ENCODE measurements at places on chromosomes 12 and 14.

- no peak for DNase-seq
These were observed 55.3 kb downstream of the FIGNL2 start for GRCh38 chr12:51793201-51793600.

DNA sequence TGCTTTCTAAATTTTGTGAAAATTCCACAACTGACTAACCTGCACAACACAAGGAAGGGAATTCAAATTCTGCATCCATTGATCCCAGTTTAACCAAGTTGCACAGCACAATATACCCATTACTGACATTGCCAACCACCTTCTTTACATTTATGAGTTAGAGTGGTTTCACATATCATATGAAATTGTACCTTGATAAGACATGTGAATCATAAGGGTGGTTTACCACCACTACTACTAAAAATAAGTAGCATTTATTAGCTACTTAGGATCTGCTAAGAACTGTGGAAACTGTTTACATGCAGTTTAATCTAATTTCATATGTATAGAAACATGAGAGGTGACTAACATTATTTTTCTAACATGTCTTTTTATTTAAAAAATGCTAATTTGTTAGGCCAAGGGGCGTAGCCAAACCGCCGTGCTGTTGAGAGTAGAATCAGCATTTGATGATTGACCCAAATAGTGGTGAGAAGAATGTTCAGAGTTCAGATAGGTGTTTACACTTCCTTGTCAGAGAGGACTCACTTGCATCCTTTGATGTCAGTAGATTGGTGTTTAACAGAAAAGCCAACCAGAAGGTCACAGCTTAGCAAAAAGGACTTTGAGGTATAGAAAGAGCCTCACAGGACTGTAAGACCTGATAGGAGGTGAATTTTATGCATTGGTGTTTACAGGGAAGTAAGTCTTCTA is 56.2 kb downstream of the LRFN5 start:
- DNase-seq = no peak

DNA sequence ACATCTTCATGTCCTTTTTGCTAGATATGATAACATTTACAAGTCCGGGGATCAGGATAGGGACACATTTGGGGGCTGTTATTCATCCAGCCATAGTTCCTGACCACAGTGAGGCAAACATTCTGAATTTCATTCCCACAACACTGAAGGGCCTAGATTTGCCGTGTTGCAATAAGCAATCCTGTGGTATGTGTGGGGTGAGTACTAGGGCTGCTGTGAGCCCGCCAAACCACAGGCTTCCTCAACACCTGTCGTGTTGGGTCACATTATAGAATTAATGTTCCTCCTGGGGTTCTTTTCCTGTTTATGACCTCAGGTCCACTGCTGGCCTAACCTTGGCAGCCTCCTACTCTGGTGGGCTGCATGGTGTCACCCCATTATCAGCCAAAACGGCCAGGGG is 119.2 kb downstream of the TBC1D30 start:
- DNase-seq = no peak

GRCh38 chr14:104370256-104370870 is 209.2 kb upstream of the C14orf180 start:
- no peak for DNase-seq

DNA sequence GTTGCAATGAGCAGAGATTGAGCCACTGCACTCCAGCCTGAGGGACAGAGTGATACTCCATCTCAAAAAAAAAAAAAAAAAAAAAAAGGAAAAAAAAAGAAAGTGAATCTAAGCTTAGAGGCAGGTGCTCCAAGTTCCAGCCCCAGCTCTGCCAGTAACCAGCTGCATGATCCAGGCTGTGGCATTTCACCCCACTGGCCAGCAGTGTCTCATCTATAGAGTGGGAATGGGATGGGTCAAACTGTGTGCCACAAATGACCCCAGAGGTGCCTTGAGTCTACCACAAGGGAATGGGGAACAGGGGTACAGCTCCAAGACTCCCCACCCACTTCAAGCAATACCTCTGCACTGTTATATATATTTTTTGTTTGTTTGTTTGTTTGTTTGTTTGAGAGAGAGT is 5.0 kb downstream of the PLEKHD1 start:
- DNase-seq = no peak

GRCh38 chr12:103093499-103094106 is 136.1 kb downstream of the ASCL1 start:
- DNase-seq = no peak

DNA sequence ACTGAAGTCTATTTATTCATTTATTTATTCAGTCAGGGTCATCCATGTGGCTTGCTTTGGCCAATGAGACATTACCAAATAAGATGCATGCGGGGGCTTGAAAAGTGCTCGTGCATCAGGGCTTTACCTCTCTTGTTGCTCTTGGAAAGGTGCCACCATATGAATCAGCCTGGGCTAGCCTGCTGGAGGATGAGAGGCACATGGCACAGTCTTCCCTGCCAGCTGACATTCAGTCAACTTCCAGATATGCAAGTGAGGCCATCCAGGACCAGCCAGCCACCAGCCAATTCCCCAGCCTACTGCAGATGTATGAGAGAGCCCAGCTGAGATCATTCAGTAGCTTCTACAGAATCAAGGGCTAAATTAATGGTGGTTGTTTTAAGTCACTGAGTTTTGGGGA is 105.2 kb upstream of the RPH3A start:
- no peak for DNase-seq

GRCh38 chr12:104985206-104985605 is 910 bp upstream of the NOPCHAP1 start:
- no peak for DNase-seq

DNA sequence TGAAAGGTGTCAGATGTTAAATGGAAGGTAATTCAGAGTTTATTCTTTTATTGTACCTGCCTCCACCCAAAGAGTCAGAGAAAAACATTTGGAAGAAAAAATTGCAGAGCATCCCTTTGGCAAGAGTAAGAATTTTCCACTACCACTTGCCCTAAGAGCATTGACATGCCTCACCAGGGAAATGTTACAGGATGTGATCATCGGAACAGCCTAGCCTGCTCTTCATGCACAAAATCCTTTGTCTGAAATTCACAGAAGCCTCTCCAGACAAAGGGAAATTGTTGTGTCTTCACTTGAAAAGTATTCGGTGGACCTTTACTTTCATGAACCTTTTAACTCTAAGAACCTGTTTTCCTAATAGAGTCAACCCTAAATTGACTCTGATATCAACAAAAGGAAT is 36.9 kb downstream of the ATP2A2 start:
- DNase-seq = no peak

DNA sequence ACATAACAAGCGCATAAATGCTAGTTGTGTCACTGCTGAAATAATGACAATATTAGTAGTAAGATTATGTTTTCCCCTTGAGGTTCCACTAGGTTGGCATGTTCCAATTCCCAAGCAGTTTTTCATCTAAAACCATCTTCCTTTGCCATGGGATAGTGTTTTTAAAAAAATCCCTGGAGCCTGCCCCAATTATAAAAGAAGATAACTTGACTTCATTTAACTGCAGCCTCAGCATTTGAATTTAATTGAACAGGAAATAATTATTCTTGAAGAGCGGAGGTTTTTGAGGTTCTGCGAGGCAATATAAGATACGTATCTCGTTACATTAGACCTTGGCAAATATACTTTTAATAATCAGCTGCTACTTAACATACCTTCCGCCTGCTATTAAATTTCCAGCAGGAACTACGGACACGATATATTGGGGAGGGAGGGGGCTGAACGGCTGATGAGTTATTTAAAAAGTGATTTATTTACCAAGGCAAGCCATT is 65.2 kb upstream of the HSPB8 start:
- DNase-seq = no peak

DNA sequence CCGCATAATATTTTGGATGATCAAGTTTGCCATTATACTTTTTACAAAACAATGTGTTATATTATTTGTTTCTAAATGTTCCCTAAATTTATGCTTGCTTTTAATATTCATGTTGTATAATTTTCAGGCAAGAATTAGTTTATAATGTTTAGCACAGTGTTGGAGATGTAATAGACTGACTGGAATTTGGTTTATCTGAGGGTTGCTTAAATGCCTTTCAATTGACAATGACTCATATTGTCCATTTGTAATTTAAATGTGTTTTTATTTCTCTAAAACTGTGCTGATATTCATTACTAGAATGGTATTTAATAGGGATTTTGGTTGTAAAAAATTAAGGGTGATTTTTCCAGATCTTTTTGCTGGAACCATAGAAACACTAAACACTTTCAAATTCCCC is 788.4 kb downstream of the SLC6A15 start:
- no peak for DNase-seq

DNA sequence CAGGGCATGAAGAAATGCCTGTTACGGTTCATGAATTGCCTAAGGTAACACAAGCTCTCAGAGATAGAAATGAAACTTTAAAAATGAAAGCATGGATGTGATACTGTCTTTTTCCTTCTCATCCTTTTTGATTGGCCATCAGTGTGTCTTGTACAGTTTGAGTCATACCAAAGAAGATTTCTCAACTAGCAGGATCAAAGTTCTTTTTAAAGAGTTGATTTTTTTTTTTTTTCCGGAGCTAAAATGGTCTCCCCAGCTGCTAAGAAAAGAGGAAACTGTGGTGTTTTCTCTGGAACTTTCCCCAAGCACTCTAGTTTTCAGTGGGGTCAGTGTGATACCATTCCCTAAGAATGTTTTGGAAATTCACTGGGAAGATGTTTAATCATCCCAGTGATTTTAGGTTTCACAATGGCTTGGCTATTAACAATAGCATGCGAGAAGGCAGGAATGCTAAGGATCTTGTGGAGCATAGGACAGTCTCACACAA is 105.0 kb downstream of the ETNK1 start:
- DNase-seq = no peak

DNA sequence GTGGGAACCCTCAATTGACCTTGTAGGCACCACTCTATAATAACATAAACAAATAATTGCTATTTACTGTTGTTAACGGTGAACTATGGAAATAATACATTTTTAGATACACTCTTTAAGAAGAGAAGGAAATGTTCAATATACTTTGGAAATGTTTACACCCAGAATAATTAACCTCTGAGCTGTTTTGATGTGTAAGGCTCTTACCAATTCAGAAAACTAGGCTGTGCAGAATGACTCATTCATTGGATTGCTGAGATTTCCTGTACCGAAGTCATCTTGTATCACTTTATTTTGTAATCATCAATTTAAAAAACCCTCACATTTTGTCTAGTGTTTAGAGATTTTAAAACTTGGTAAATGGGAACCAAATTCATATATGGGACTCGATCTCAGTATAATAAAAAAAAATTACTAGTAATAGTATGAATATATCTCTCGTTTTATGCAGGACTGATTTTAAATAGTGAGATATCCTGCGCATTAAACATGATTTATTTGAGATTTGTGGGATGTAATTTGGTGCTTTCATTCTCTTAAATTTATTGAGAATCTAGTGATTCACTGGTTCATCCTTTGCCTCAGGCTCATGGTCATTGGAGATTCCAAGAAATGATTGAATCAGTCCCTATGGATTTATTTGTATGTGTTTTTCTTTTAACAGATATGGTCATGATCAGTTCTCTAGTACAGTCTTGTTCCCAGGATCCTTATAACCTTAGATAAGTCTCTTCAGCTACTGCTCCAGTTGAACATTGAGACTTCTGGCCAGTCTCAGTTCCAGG is 3.9 kb downstream of the SAMD4A start:
- no peak for DNase-seq

- no peak for DNase-seq
These were observed 2.0 kb downstream of the FOXN4 start for GRCh38 chr12:109307051-109307450.

GRCh38 chr12:76866151-76866567 is 12.7 kb downstream of the CSRP2 start:
- DNase-seq = no peak

DNA sequence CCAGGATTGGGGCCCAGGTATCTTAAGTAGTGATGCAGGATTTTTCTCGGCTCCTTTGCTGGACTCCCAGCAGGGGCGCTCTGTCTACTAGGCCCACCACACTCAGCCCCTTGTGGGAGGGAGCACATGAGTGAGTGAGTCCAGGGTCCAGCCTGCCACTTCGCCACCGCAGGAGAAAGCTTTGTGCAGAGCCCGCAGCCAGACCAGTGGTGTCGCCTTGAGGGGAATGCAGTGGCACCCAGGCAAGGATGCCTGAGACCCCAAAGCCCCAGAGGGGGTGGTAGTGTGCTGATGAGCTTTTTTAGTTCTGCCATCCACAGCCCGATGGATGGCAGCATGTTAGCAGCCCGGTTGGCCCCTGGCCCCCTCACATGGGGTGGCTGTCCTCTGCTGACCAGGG is 5.4 kb upstream of the MRPS35 start:
- DNase-seq = no peak

GRCh38 chr12:51187370-51187987 is 14.5 kb upstream of the TFCP2 start:
- DNase-seq = peak; percentile 71

- DNase-seq = no peak
These were observed 147.1 kb downstream of the KIF26A start for GRCh38 chr14:104285508-104285840.

- DNase-seq = peak; percentile 57
These were observed 6.8 kb downstream of the ZFHX2 start for GRCh38 chr14:23544511-23545447.

GRCh38 chr12:76539727-76540126 is 19.8 kb downstream of the OSBPL8 start:
- DNase-seq = no peak

- no peak for DNase-seq
These were observed 33.0 kb upstream of the TSPAN8 start for GRCh38 chr12:71190822-71191221.

DNA sequence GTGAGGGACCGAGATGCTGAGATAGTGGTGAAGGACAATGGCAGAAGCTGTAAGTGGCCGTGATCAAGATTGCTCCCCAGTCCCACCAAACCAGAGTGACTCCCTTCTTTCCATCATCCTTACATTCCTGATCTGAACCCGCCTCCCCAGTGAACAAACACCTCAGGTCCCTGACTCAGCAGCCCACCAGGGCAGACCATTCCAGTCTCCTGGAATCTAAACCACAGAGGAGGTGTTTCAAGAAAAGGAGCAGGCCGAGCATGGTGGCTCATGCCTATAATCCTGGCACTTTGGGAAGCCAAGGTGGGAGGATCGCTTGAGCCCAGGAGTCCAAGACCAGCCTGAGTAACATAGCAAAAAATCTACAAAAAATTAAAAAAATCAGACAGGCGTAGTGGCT is 6.6 kb downstream of the ERBB3 start:
- DNase-seq = no peak

DNA sequence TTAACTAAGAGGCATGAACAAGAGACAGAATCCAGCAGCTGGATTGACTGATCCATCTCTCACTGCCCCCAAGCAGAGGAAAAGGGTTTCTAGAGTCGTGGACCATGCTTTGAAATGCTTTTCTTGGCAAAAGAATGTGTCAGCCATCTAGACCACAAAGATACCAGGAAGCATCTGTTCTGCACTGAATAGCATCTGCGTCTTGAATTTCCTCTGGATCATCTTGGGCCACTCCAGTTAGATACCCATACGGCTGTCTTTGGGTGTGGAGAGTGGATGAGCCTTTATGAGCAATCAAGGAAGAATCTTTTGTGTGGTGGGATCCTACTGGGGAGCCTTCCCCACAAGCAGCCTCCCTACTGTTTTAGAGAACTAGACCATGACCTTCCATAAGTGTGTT is 16.0 kb upstream of the RFX4 start:
- DNase-seq = no peak

Data from gastrocnemius medialis (tissue), 4 donors.